ENCODE measurements at places on chromosomes 11 and 22.

DNA sequence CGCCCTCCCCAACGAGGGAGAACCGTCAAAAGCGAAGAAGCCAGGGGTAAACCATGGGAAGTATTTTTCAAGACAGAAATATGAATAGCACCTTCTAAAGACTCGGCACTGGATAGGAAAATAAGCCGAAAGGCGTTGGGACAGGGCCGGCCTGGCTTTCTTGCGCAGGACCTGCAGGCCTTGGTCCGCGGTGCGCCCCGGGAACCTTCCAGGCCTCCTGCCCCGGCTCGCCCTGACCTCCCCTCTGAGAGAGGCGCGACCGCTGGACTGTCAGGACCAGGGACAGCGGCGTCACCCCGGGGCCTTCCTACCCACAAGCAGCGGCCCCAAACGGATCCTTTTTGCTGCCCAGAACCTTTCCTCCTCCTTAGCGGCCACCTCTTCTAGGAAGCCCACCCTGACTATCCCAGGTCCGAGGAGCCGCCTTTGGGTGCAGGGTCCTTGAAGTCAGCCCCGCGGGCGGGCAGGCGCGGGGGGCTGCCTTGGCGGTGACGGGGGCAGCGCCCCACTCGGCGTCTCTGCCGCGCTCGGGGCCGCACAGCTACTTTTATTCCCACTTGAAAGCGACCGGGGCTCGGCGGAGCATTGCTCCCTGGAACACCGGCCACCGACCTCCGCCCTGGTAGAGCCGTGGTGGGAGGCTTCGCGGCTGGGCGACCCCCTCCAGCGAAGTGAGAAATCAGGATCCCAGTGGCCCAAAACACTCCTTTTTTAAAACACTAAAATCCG lies 650 bp upstream of the MAPK11 start:
- DNase-seq: no peak

GRCh38 chr11:10922892-10923291 lies 65.0 kb upstream of the ZBED5 start:
- no peak for DNase-seq

DNA sequence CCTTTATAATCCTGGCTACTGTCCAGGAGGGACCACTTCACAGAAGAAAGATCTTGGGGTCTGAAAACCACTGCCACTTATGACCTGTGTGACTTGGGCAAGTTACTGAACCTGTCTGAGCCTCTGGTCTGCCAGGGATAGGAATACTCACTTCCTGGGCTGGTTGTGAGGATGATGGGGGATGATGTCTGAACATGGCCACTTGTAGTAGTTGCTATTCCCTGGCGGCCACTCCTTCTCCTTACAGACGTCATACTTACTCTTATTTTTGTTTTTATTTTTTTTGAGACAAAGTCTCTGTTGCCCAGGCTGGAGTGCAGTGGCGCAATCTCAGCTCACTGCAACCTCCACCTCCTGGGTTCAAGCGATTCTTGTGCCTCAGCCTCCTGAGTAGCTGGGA lies 26.1 kb downstream of the CD82 start:
- DNase-seq: no peak

DNA sequence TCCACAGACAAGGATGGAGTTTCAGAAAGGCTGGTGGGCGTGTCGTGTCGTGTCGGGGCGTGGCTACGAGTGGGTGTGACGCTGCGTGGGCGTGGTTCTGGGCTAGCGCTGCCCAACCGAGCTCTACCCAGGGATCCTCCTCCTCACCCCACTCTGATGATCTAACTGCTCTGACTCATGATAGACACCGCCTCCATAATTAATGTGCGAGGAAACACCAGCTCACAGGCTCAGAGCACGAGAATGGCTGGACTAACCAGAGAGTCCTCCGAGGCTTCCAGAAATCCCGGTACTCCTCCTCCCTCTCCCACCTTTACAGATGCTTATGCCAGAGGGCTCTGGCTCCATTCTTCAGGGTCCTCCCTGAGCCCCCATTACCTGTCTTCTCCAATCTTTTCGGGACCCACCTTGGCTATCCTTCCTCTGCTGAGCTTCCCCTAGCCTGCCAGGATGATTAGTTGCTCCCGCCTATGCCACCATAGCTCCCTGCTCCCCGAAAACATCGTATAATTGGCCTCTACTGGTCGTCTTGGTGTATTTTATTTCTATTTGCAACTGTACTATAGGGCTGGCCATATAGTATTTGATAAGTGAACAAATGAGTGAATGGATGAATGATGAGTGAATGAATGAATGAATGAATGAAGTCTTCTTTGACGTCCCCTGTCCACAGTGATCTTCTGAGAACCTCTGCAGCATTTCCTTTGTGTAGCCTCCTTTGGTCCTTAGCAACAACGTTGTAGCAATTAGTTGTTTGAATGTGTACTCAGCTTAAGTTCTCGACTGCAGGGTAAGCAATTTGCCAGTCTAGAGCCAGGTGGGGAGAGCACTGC lies 21.7 kb downstream of the TMPRSS13 start:
- DNase-seq: peak; percentile 40

GRCh38 chr11:34727228-34727737 lies 106.4 kb downstream of the EHF start:
- DNase-seq: no peak

DNA sequence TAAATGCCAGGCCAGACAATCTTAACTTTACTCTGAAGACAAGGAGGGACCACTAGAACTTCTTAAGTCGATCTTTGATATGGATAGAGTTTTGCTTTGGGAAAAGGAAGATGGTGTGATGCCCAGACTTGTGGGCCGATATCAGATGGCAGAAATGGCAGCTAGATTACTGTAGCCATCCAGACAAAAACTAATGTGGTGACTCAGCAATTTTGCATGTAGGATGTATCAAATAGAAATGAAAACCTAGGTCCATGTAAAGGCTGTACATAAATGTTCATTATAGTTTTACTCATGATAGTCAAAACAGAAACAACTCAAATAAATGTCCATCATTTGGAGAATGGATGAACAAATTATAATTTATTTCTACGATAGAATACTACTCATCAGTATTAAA lies 121.5 kb downstream of the APIP start:
- DNase-seq: no peak

DNA sequence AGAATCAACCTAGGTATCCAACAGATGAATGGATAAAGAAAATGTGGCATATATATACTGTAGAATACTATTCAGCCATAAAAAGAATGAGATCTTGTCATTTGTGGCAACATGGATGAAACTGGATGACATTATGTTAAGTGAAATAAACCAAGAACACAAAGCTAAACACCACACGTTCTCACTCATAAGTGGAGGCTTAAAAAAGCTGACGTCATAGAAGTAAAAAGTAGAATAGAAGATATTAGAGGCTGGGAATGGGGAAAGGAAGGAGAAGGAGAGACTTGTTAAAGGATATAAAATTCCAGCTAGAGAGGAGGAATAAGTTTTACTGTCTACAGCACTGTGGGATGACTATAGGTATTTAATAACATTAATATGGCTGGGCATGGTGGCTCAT lies 12.9 kb downstream of the EXPH5 start:
- no peak for DNase-seq

DNA sequence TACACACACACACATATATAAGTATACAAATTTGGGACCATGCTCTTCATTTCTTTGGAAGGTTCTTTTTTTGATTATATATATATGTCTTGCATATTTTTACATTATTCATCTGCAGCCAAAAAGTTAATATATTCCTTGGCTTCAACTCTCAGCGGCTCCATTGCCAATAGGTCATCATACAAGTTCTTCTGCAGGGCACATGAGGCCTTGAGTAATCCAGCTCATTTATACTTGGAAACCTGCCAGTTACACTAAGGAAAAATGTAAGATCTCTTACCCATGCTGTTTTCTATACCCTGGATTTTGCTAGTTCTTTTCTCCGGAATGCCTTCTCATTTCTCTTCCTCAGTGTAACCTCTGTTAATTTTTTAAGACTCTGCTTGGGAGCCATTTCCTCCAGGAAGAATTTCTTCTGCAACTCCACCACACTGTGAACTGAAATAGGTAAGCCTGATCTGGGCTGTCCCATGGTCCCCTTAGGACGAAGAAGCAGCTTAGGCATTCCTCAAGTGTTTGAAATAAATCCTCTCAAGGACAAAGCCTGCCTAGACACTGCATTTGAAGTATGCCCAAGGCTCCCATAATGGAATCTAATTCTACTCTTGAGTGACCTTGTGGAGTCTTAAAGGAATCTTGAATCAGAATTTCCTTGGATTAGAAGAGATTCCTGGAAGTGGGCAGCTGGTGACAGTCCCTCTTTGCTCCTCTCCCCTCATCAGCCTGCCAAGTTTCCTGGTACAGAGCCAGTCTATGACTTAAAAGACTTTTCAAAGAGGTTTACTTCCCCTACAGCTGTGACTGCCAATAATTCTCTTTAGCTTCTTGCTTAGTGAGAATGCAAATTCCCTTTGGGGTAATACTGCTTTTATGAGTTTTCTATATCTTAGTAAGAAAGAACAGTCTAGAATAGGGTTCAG lies 182.8 kb downstream of the C11orf87 start:
- no peak for DNase-seq

- DNase-seq: no peak
Observed at GRCh38 chr11:76714493-76714892, 43.9 kb upstream of the LRRC32 start.

- DNase-seq: no peak
Observed at GRCh38 chr11:135023499-135023898, 611.5 kb upstream of the B3GAT1 start.

DNA sequence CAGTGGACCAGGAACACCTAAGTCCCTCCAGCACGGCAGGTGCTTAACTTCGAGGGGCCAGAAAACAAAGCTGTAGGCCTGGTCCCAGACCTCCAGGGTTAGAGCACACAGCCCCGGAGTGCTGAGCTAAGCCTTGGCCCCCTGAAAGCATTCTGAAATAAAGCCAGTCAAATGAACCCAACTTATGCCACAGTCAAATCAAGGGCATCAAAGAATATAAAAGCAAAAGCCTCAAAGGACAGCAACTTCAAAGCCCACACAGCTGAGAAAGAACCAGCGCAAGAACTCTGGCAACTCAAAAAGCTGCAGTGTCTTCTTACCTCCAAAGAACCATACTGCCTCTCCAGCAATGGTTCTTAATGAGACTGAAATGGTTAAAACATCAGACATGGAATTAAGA lies 39.1 kb downstream of the TMEM123 start:
- DNase-seq: no peak

DNA sequence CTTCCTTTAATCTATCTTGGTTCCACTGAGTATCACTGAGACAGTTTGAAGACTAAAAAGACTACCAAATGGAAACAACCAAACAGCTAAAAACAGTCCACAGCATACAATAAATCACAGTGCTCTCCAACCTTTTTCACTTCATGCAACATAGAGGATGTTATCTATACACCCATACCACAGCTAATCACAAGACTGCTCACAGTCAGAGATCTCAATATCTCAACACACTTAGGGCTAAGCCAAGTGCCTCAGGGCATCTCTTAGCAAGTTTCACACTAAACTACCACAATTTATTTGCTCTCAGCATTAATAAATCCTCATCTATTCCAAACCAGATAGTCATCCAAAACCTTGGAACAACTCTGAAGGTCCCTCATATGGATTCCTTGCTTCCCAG lies 129.4 kb downstream of the SBF2 start:
- no peak for DNase-seq

- DNase-seq: peak; percentile 57
Observed at GRCh38 chr11:130001461-130002351, 929 bp downstream of the PRDM10 start.

DNA sequence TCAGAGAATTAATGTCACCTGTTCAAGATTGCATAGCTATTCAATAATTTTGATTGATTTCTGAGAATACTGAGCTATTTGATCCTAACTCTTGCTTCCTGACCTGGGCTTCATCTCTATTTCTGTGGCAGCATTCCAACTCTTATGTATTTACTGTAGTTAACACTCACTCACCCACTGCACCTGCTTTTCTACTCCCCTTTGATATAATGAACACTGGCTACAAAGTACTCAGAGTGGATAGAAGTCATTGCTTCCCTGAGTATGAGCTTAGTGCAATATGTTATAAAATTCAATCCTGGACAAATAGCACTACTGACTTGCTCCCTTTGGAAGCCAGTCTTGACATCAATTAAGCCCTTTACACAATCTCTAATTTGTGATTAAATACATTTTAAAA lies 117.2 kb downstream of the APIP start:
- no peak for DNase-seq

DNA sequence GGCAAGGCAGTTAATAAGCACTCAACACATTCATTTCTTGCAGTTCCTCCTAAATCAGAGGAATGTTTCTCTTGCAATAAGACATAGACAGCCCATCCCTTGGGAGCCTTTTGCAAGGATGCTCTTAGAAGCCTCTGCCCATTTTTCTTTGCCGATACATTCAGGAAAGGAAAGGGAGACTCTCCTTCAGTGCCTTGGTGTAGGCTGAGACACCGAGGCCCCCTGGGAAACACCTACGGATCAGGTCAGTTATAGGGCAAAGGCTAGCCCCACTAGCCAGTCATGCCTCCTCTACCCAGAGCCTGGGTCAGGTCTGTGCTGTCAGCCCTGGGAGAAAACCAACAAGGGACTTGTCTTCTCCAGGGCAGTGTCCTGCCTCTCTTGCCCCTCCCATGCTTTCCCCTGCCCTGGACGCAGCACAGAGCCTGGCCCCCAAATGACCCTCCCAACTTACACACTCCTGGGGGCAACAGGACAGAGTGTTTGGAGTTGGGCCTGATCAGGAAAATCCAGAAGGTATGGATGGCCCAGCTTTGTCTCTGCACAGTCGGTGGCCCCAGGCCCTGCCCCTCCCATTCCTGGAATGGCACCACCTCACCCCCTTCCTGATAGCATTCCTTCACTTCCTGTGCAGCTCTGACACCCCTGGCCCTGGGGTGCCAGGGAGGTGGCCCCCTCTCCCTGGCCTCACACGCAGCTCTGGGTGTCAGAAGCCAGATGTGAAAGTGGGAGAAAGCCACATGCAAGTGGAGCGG lies 18.3 kb downstream of the ANKK1 start:
- no peak for DNase-seq

DNA sequence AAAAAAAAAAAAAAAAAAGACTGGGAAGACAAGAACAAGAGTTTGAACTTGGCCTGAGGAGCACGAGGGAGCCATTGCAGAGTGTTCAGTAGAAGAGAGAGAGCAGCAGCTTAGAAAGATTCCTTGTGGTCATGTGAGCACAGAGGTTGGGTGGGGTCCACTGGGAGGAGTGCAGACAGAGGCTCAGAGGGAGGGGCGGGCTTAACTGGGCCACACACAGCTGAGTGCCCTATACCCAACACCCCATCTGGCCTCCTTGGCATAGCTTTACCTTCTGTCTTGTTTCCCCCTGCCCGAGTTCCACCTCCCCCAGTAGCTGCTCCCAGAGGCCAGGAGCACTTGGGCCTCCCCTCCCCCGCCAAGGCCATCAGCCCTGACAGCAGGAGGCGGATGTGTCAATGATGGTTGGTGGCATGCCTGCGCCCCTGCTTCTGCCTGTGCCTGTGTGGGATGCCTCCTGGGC lies 12.1 kb downstream of the C11orf86 start:
- no peak for DNase-seq

DNA sequence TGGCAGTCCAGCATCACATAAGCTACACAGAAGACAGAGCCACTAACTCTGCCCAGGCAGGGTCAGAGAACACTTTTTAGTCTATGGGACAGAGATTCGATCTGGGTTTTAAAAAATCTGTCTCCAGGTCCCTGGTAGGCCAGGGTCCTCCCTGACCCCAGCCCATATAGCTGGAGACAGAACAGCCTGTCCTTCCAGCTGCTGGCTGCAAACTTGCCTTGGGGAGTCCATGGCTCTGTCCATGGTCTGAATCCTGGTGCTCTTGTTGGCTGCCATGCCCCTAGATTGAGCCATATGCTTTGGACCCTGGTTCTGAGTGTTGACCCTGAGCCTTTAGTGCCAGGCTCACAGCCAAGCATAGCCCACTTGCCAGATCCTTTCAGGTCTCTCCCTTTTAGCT lies 13.3 kb upstream of the LIPT2 start:
- DNase-seq: no peak
